ENCODE measurements at places on chromosomes 4 and X. TPM values are rescaled to one million over a fixed set of nuclear protein-coding genes. Genes with fewer than 3 reads are reported as not detected.

Gene GABRG1
- total RNA-seq, result not detected

Gene MND1
- total RNA-seq, result 31.1 TPM

Gene ASB12
- not detected for total RNA-seq

Gene VGLL1
- not detected for total RNA-seq

Gene MAGEA12
- not detected for total RNA-seq

Gene NEIL3
- 25.5 TPM for total RNA-seq

Gene MAGED4
- 0.41 TPM for total RNA-seq

Gene OPRPN
- total RNA-seq, result not detected

Gene GALNTL6
- not detected for total RNA-seq

Gene CNGA1
- 0.55 TPM for total RNA-seq

Gene ASMT
- 1.1 TPM for total RNA-seq

Gene FREM3
- not detected for total RNA-seq

Gene HTRA3
- not detected for total RNA-seq

Gene JADE1
- total RNA-seq, result 28.0 TPM

Gene BST1
- total RNA-seq, result 0.82 TPM

Gene CT45A5
- total RNA-seq, result not detected

Gene H2BW2
- total RNA-seq, result not detected

Gene PLP1
- not detected for total RNA-seq

Gene G6PD
- total RNA-seq, result 74.2 TPM

Gene RNF212
- total RNA-seq, result 3.5 TPM

Gene SLC25A5
- 598 TPM for total RNA-seq

Gene SLC9B2
- 19.0 TPM for total RNA-seq

Gene PCDH7
- total RNA-seq, result not detected

Gene TKTL2
- total RNA-seq, result not detected

Gene NXF3
- not detected for total RNA-seq

Gene VCX3A
- total RNA-seq, result not detected

Gene XKRX
- 2.0 TPM for total RNA-seq

Gene RAPGEF2
- total RNA-seq, result 34.8 TPM

Gene SLC6A14
- not detected for total RNA-seq

Gene HPGDS
- total RNA-seq, result not detected

Gene GTPBP6
- 61.6 TPM for total RNA-seq

Gene ADH1C
- not detected for total RNA-seq

Gene RP2
- total RNA-seq, result 5.2 TPM

Gene ADGRG2
- not detected for total RNA-seq

Gene DNASE1L1
- total RNA-seq, result 20.6 TPM

Gene KIT
- 0.73 TPM for total RNA-seq

Gene ADH1A
- not detected for total RNA-seq

Gene SPANXA1
- total RNA-seq, result not detected

Gene GLRA2
- total RNA-seq, result not detected

Gene MAMLD1
- total RNA-seq, result 0.96 TPM

Gene GAGE12E
- not detected for total RNA-seq

Gene NALF2
- total RNA-seq, result 0.23 TPM

Gene LPAR4
- total RNA-seq, result not detected

Measured in activated naive CD4-positive, alpha-beta T cell treated with anti-CD3 and anti-CD28 coated beads, Interleukin-2, amount 50 U/mL, for 72 hours (primary cell).